ENCODE measurements at places on chromosomes 16 and 17.

DNA sequence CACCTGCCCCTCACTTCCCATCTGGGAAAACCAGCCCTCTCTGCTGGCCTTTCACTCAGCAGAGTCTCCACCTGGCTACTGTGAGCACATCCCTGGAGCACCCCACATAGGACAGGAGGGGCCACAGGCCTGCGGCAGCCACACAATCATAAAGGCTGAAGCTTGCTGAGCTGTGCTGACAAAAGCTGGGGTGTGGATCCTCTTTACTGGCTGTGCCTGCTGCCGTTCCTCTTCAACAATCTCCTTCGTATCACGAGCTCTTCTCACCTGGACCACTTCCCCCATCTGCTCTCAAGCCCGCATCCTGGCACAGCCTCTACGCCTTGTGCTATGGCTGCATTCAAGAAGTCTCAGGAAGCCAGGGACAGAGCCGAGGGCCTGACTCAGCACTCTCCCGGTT is 86.1 kb downstream of the ZNF778 start:
- no peaks in the 10 kb centered on the region for H3K36me3 ChIP-seq
- H3K4me1 ChIP-seq = no peaks in the 10 kb centered on the region
- H3K27me3 ChIP-seq = no peaks in the 10 kb centered on the region
- H3K4me3 ChIP-seq = no peak overlapping the region
- no peak for DNase-seq
- no peak overlapping the region for H3K27ac ChIP-seq

DNA sequence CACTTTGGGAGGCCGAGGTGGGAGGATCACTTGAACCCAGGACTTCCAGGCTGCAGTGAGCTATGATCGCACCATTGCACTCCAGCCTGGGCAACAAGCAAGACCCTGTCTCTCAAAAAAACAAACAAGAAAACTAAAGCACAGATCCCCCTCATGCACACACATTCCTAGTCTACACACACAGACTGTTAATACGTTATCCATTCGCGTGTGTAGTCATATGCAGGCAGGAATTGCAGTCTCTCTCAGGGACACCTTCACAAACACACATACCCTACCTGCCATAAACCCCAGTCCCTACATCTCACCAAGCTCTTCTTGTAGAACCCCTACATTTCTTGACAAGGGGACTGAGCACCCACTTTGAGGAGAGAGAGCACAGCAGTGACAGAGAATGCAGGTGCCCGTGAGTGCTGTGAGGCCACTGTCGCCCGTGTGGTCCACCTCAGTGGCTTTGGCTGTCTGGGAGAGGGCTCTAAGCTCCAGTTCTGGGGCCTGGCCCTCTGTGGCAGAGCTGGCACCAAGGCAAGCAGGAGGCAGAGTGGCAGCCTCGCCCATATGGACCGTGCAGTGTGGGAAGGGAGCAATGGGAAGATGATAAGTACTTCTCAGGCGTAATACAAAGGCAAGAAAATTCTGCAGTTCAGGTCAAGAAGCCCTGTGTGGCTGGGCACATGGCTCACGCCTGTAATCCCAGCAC is 59.0 kb upstream of the RPH3AL start:
- H3K27me3 ChIP-seq = no peaks in the 10 kb centered on the region
- DNase-seq = no peak
- no peaks in the 10 kb centered on the region for H3K36me3 ChIP-seq
- no peak overlapping the region for H3K4me3 ChIP-seq
- peak overlapping the region; percentile 36 for H3K27ac ChIP-seq

DNA sequence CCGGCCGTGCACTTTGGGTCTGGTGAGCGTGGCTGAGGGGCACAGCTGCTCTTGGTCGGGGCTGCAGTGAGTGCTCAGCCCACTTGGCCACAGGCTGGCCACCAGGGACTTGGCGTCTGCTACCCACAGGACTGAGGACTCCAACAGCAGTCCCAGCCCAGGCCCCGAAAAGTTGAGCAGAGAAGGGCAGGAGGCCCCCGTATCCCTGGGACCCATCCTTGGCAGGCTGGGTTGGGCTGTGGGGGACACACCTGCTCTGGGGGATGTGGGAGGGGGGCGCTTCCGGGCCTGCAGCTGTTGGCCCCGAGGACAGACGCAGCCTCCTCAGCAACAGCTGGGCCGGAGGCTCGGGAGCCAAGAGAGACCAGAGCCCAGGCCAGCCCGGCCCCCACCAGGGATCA is 19.4 kb upstream of the SSTR5 start:
- H3K4me1 ChIP-seq = peaks cover 6% of the 10 kb centered on the region
- no peak for DNase-seq
- no peak overlapping the region for H3K4me3 ChIP-seq

- DNase-seq = no peak
- no peaks in the 10 kb centered on the region for H3K4me1 ChIP-seq
- no peaks in the 10 kb centered on the region for H3K36me3 ChIP-seq
- no peaks in the 10 kb centered on the region for H3K27me3 ChIP-seq
Observed at GRCh38 chr16:1642148-1642547, 30.0 kb downstream of the CRAMP1 start.

DNA sequence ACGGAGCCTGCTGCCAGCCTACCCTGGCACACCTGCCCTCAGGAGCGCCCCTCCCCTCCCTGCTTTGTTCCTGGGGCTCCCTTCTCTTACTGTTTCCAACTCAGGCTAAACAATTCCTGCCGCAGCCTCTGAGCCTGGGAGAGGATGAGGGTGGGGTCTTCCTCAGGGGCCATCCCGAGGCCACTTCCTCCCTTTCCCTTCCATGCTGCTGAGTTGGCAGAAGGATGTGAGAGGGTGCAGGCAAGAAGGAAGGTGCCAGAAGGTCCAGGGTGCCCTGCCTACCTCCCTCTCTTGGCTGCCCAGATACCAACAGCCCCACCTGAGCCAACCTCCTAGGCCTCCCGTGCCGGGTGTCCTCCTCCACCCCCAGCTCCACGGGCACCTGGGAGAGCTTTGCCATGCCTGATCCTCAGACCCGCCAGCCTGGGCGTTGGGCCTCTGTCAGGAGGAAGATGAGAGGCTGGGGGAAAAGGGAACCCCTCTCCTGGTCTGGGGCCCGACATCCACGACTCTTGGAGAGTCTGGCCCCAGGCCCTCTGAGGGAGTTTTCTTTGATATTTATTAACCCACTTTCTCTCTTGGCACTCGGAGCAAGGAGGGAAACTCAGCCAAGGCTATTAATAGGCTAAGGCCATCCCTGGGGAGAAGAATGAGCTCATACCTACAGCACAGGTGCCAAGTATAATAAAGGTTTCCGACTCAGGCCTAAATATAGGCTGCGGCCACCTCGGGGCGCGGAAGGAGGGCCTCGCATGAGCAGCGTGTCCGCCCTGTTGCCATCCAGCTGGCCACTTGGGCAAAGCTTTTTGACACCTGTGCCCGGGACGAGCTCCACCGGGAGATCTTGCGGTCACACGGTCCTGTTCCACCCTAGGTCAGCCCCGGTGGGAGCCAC is 232.0 kb downstream of the ENGASE start:
- no peaks in the 10 kb centered on the region for H3K4me1 ChIP-seq
- no peak overlapping the region for H3K27ac ChIP-seq
- no peaks in the 10 kb centered on the region for H3K36me3 ChIP-seq
- peaks cover 4% of the 10 kb centered on the region for H3K27me3 ChIP-seq

Data from hepatocyte (in vitro differentiated cells).